ENCODE measurements at places on chromosomes 4 and X. TPM values are rescaled to one million over a fixed set of nuclear protein-coding genes. Genes with fewer than 3 reads are reported as not detected.
A peak's percentile ranks its signal among the peaks of the same experiment; 100 is the strongest.

- DNase-seq, result peak; percentile 57
- H3K27me3 ChIP-seq, result no peaks in the 10 kb centered on the region
- H3K27ac ChIP-seq, result peak within 1 kb of the TSS; percentile 75
- H3K4me3 ChIP-seq, result peak within 1 kb of the TSS; percentile 94
These were observed at the start of gene NUDT6 for GRCh38 chr4:122921971-122922876. TSS of gene NUDT6 (minus strand) at chr4:122922597. CDS start at chr4:122922572, 25 bp downstream.

ITGB1BP2 gene
- total RNA-seq, result not detected

DNA sequence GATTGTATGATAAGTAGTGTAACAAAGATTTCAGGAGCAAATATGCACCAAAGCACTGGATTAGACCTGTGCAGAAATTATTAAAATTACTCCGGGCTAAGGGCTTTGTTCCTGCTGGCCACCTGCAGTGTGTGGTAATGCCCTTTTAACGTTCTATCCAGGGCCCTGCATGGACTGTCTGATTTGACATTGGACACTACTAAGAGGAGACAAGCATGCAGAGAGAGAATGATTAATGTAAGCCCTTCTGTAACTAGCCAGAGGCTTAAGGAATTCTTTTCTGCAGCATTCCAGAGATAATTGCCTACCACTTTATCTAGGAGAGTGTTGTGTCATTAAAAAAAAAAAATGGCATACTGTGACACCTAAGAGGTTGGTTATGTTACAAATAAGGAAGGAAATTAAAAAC lies 117.0 kb downstream of the PCDH7 start:
- no peak overlapping the region for H3K4me3 ChIP-seq
- no peaks in the 10 kb centered on the region for H3K36me3 ChIP-seq
- no peaks in the 10 kb centered on the region for H3K4me1 ChIP-seq
- DNase-seq, result no peak
- no peak overlapping the region for H3K27ac ChIP-seq

NDP gene
- total RNA-seq, result not detected

CCDC158 gene
- 0.73 TPM for total RNA-seq

CABS1 gene
- total RNA-seq, result not detected

DNA sequence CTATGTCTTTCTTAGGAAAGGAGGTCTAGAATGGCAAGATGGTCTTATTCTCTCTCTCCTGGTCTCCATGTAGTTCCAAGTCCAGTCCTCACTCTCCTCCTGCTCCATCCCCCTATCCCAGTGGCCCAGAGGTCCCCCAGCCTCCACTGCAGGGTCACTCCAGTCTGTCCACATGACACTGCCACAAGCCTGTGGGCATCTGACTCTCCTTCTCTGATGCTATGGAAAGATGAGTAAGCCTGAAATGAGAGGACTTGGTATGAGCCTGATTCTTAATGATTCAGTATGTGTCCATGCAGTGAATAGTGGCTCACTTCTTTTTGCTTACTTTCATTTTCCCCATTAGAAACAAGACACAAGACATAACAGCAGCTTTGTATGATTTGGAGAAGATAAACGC lies 516.8 kb upstream of the ADGRL3 start:
- H3K4me3 ChIP-seq, result no peak overlapping the region
- H3K36me3 ChIP-seq, result no peaks in the 10 kb centered on the region
- H3K27ac ChIP-seq, result no peak overlapping the region
- no peak for DNase-seq
- no peaks in the 10 kb centered on the region for H3K27me3 ChIP-seq
- no peaks in the 10 kb centered on the region for H3K4me1 ChIP-seq

DNA sequence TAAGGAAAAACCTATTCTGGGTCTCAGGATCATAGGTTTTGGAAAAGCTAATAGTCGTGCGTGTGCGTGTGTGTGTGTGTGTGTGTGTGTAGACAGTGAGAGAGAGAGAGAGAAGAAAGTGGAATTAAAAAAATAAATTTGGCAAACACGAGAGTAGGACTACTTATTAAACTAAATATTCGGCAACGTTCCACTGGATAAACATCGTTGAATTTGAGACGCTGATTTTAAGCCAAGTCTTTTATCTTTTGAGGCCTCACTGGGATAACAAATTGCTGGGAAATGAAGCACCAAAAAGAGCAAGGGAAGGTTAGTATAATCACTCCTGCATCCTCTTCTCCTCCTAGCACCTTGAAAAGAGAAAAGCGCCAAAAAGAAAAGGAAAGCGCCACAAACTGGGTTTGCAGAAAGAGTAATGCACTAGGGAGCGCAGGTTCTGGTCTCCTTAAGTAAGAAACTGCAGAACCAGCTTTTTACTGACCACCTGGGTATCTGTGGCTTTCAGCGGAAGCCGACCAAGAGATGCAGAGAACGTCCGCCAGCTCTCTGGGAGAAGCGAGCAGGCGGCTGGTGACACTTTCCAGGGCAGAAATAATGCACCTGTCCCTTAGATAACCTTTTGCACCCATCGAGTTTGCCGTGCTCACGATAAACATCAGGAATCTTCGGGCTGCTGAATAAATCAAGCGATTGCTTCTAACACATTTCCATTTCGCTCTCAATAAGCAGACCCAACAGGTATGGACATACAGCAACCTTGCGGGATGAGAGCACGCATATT lies 3.4 kb downstream of the ATOH1 start:
- DNase-seq, result no peak
- H3K36me3 ChIP-seq, result no peaks in the 10 kb centered on the region
- H3K27ac ChIP-seq, result no peak overlapping the region
- H3K27me3 ChIP-seq, result peaks cover 34% of the 10 kb centered on the region

DNA sequence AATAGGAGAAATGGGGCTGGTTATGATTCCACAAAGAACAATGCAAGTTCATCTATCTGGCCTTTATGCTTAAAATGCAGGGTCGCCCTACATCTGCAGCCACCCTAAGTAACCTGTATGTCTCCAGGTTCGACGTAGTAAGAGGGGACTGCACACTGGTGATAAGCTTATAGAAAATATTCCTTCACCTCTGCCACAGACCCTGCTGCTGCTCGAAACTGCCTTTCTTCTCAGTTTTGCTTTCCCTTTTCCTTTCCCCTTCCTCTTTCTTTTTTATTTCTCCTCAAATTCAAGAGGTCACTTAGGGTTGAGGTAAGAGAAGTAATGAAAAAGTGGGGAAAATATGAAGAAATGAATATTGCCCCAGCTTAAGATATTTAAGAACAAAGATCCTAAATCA lies 123.5 kb downstream of the DCHS2 start:
- H3K27me3 ChIP-seq, result no peaks in the 10 kb centered on the region
- no peak overlapping the region for H3K4me3 ChIP-seq
- DNase-seq, result no peak

CHM gene
- 15.8 TPM for total RNA-seq

RTL5 gene
- 3.0 TPM for total RNA-seq

SYP gene
- total RNA-seq, result 211 TPM

SSX2 gene
- not detected for total RNA-seq

DNA sequence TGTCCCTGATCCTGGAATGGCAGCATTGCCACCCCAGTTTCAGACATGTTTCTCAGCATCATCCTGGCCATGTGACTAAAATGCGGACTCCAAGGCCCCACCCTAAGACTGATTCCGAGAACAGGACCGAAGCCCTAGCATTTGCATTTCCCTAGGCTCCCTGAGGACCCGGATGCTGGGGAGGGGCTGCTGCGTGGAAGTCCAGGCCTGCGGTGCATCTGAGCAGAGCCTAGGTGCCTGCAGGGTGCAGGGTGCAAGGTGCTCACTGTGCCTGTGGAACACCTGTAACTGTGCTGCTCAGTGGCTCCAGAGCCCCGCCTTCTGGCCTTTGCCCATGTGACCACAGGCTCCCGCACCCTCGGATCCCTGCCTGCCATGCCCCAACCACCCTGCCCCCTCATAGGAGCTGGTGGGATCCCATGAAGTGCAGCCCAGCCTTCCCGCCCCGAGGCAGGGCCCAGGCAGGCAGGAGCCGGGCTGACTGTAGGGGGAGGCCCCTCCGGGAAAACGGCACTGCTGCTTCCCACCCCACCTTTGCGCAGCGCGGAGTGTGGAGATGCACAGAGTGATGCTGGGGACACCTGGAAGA lies 14.9 kb downstream of the PNMA6F start:
- H3K36me3 ChIP-seq, result no peaks in the 10 kb centered on the region
- peaks cover 10% of the 10 kb centered on the region for H3K27me3 ChIP-seq
- H3K27ac ChIP-seq, result no peak overlapping the region

DNA sequence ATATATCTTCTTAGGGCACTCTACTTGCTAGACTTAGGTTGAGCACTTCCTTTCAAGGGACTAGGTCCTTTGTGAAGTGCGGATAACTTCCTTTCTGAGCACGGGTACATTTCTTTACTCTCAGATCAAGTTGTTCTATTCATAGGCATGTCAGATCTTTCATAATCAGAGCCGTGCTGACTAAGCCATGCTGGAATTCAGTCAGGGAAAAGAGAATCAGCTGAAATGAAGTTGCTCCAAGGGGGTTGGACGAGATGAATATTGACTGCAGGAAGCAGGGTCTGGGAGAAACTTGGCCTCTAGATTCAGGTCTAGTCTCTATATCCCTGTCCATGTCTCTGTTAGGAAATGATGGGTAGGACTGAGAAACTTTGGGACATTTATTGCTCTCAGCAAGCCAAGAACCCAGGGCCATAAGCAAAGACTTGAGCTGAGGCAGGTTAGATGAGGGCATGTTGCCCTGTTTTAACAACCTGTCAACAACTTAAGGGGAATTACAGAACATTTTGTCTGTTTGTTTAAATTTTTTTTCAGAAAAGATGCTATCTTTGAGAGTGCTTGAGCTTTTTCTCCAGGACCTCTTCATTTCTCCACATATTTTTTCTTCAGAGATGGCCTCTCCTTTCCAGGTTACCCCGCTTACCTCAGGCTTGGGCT lies 28.3 kb downstream of the AREG start:
- H3K36me3 ChIP-seq, result no peaks in the 10 kb centered on the region
- no peak overlapping the region for H3K4me3 ChIP-seq
- DNase-seq, result peak; percentile 27
- peaks cover 26% of the 10 kb centered on the region for H3K4me1 ChIP-seq
- no peaks in the 10 kb centered on the region for H3K27me3 ChIP-seq

GPRIN3 gene
- 12.2 TPM for total RNA-seq

DNA sequence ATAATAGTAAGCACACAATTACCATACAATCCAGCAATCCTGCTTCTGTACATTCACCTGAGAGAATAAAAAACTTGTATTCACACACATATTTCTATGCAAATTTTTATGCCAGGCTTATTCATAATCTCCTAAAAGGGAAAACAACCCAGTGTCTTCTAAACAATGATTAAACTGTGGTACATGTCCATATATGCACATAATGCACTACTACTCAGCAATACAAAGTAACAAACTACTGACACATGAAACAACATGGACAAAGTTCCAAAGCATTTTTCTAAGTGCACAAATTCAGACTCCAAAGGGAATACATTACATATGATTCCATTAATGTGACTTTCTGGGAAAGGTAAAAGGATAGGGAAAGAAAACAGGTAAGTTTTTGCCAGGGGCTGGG lies 18.0 kb upstream of the FMR1 start:
- H3K4me3 ChIP-seq, result no peak overlapping the region
- no peaks in the 10 kb centered on the region for H3K36me3 ChIP-seq
- DNase-seq, result no peak
- H3K4me1 ChIP-seq, result no peaks in the 10 kb centered on the region
- H3K27ac ChIP-seq, result no peak overlapping the region
- no peaks in the 10 kb centered on the region for H3K27me3 ChIP-seq

DNA sequence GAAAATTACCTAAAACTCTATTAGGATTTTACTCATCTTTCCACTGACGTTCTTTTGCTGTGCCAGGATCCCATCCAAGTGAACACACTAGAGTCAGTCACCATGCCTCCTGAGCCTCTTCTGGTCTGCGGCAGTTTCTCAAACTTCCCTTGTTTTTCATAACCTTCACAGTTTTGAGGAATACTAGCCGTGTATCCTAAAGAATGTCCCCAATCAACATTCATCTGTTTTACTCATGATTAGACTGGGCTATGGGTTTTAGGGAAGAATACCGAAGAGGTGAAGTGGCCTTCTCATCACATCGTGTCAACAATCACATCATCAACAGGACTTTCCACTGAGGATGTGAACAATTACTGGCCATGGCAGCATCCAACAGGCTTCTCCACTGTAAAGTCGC lies 4.8 kb downstream of the LRP2BP start:
- H3K27me3 ChIP-seq, result no peaks in the 10 kb centered on the region
- DNase-seq, result no peak
- H3K36me3 ChIP-seq, result no peaks in the 10 kb centered on the region
- no peak overlapping the region for H3K4me3 ChIP-seq

- no peak overlapping the region for H3K4me3 ChIP-seq
- H3K27me3 ChIP-seq, result no peaks in the 10 kb centered on the region
- peak; percentile 84 for DNase-seq
- H3K4me1 ChIP-seq, result peaks cover 7% of the 10 kb centered on the region
These were observed 18.8 kb downstream of the SPACA5 start for GRCh38 chrX:48025561-48025960.

DNA sequence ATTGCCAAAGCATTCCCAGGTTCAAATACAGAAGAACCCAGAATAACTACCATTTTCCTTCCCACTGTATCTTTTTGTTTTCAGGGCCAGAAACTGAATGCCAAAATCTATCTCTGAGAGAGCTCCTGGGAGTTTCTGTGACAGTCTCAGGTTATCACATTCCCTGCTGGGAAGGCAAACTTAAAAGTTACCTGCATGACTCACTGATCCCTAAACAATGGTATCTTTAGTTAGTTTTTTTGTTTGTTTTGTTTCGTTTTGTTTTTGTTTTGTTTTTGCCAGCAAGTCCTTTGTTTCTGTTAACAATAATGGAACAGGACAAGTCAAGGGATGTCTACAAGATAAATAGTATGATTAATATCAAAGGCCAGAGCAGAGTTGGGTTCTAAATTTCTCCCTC lies 34.3 kb downstream of the PAPSS1 start:
- peaks cover 36% of the 10 kb centered on the region for H3K36me3 ChIP-seq
- H3K27ac ChIP-seq, result peak overlapping the region; percentile 12
- H3K27me3 ChIP-seq, result no peaks in the 10 kb centered on the region
- no peak overlapping the region for H3K4me3 ChIP-seq
- H3K4me1 ChIP-seq, result peaks cover 85% of the 10 kb centered on the region

- H3K27ac ChIP-seq, result peak overlapping the region; percentile 47
- no peak overlapping the region for H3K4me3 ChIP-seq
- no peaks in the 10 kb centered on the region for H3K27me3 ChIP-seq
- no peak for DNase-seq
These were observed 93.1 kb downstream of the SORCS2 start for GRCh38 chr4:7285244-7286094.

GRCh38 chr4:77310931-77311330 lies 153.9 kb downstream of the CCNG2 start:
- no peaks in the 10 kb centered on the region for H3K27me3 ChIP-seq
- H3K27ac ChIP-seq, result no peak overlapping the region
- no peaks in the 10 kb centered on the region for H3K4me1 ChIP-seq
- no peaks in the 10 kb centered on the region for H3K36me3 ChIP-seq

DNA sequence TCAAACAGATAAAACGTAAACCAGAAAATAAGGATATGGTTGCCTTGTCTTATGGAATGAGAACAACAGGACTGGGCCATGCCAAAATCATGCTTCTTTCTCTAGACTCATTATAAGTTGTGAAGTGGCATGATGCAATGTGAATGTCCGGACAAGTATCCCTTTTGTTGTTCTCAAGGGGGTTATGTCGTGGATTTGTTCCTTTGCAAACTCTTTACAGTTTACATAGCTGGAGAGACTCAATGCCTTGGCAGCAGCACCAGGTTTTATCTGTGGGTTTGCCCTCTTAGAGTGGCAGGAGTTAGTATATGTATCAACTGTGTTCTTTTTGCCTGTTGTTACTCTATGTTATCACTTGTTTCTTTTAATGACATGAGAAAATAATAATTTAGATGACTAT lies 41.4 kb downstream of the SPRY1 start:
- no peak overlapping the region for H3K4me3 ChIP-seq
- H3K4me1 ChIP-seq, result no peaks in the 10 kb centered on the region
- no peak overlapping the region for H3K27ac ChIP-seq
- DNase-seq, result no peak
- H3K36me3 ChIP-seq, result no peaks in the 10 kb centered on the region

Data from stomach (tissue), 19 donors.